Activated T-cell treated with anti-CD3 and anti-CD28 coated beads, Interleukin-2, amount 50 U/mL, for 72 hours (primary cell): ENCODE measurements at places on chromosomes 1 and 21. TPM values are rescaled to one million over a fixed set of nuclear protein-coding genes. Genes with fewer than 3 reads are reported as not detected.

Gene ZNF683
- not detected for total RNA-seq

Gene SPRR4
- total RNA-seq: not detected

Gene TMEM269
- 1.9 TPM for total RNA-seq

Gene PTPN22
- 59.8 TPM for total RNA-seq

Gene VPS72
- 94.1 TPM for total RNA-seq

Gene GCSAML
- 0.14 TPM for total RNA-seq

Gene TMCC2
- total RNA-seq: 5.8 TPM

Gene CYP4X1
- total RNA-seq: not detected

Gene CTH
- 39.4 TPM for total RNA-seq

Gene GPA33
- total RNA-seq: 5.2 TPM

Gene NHLH1
- total RNA-seq: 0.60 TPM

Gene SIKE1
- 64.7 TPM for total RNA-seq

Gene RGS8
- total RNA-seq: 0.05 TPM

Gene FCAMR
- total RNA-seq: not detected

Gene TMCO2
- total RNA-seq: 1.2 TPM

Gene CLCA4
- total RNA-seq: not detected

Gene LIN28A
- not detected for total RNA-seq

Gene PPIAL4G
- total RNA-seq: 0.42 TPM

Gene RABGAP1L
- 42.0 TPM for total RNA-seq

Gene TFF3
- not detected for total RNA-seq

Gene ASPM
- 53.4 TPM for total RNA-seq

Gene LCE2C
- not detected for total RNA-seq

Gene REN
- total RNA-seq: not detected

Gene GJA5
- total RNA-seq: not detected
